HTR-8/SVneo (cell line): ENCODE measurements at places on chromosomes 2 and 18.

DNA sequence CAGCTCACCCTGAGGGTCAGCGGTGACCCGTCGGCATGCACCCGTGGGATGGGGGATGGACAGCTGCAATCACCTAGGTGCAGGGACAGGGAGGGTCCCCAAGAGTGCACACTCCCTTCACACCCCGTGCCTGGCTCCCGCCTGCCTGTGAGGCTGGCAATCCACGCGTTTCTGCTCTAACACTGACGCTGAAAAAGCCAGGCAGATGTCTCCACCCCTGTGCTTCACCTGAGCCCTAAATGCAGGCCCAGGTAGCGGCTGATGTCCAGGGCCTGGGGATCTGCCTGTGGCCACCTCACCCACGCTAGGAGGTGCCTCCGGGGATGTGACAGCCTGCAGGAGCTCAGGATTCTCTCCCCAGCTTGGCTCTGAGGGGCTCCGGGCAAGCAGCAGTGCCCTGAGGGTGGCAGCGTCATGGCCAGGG lies 212.0 kb upstream of the SALL3 start:
- DNase-seq = no peak

DNA sequence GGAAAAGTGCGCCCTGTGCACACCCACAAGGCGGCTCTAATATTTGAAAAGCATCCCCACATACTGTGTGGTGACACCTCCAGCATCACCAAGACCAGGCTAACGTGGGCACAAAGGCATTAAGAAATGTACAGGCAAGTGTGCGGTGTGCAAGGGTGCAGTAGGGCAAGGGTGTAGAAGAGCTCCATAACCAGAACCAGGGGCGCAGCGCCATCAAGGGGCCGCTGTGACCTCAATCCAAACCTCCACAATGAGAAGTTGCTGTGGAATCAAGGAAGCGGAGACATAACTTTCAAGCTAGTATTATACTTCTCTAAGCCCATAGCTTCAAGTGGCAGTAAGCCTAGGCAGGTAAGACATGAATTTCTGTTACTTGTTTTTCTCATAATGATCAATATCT lies 13.0 kb downstream of the L3MBTL4 start:
- no peak for DNase-seq

DNA sequence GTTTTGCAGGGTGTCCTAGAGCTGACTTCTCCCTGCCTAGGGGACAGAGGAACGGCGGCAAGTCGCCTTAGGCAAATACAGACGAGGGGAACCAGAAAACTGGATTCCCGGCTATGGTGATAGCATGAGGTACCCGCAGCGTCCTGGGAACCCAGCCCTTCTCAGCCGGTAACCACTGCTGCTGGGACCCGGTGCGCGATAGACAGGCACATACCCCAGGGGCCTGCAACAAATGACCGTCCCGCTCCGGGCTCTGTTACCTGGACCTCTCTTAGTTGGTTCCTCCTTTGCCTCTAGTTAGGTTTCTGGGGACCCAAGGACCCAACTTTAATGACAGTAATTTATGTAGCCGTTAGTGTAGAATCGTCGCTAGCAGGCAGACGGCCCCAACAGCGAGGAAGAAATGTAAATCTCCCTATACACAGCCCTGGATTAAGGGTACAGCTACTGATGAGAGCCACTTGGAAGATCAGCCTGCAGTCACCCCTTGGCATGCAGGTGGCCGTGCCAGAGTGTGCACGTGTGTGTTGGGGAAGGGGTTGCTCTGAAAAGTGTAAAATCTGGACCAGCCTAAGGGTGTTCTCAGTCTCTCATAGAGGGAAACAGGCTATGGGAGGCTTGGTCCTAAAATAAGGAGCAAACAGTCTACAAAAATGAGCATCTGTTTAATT lies 819 bp upstream of the SERPINE2 start:
- no peak for DNase-seq

DNA sequence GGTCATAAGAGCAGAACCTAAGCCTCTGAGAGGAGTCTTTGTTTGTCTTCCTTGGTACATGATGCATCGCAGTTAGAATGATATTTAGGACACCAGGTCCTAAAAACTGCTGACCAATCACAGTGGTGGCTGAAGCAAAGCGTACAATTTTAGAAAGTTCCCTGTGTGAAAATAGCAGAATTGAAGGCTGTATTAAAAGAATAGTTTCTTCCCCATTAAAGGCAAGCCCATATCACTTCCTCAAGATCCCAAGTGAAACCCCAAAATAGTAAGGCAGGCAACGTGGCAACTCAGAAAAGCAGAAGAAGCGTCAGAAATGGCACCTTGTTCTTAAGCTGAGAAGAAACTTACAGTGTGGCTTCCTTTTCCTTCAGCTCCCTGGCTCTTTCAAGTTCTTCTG lies 154.8 kb upstream of the PGAP1 start:
- no peak for DNase-seq

- DNase-seq = no peak
Observed at GRCh38 chr2:127118038-127118437, 11.1 kb upstream of the BIN1 start.

DNA sequence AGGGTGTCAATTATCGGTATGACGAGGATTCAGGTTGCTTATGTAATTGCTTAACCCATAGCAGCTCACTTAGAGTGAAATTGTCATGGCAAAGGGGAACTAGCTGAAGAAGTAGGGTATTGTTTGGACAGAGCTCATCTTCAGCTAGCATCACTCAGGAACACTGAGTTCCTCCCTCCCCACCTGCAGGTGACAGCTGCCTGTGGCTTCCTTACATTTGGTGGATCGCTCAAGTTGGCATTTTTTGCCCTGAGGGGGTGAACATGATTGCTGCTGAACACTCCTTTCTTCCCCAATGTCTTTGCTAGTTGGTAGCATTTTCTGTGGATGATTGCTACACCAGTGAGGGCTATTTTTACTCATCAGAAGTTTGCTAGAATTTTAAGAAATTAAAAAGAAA lies 86.7 kb upstream of the THUMPD2 start:
- DNase-seq = no peak

DNA sequence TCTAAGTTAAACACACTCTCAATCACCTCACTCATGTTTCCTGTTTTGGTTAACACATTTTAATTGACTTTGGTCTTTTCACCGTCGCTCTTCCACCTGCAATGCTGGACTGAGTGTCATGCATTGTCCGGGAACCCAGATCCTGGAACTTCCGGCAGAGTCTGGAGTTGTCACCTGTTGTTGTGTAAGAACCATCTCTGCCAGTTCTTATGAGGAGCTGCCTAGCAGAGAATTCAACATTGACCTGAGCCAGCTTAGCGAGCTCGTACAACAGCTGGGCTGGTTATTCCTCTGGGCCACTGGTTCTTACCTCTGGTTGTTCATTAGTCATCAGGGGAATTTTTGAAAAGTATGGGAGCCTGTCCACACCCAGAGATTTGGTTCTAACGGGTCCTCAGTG lies 75.7 kb downstream of the BCL2L11 start:
- no peak for DNase-seq

GRCh38 chr18:9182852-9183399 lies 46.3 kb downstream of the ANKRD12 start:
- no peak for DNase-seq

DNA sequence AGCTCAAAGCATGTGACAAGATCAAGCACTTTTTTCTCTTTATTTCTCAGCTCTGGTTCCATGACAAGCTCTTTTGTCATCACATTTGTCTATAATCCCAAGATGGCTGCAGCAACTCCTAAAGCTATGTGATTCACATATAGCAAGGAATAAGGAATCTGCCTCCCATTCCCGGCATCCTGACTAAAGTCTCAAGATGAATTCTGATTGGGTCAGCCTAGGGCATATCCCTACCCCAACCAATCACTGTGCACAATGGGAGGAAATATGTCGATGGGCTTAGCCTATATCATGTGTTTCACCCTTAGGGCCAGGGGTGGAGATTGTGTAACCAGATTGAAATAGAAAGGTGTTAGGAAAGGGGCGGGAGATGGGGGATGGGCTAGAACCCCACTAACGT lies 23.1 kb upstream of the COLEC12 start:
- no peak for DNase-seq

DNA sequence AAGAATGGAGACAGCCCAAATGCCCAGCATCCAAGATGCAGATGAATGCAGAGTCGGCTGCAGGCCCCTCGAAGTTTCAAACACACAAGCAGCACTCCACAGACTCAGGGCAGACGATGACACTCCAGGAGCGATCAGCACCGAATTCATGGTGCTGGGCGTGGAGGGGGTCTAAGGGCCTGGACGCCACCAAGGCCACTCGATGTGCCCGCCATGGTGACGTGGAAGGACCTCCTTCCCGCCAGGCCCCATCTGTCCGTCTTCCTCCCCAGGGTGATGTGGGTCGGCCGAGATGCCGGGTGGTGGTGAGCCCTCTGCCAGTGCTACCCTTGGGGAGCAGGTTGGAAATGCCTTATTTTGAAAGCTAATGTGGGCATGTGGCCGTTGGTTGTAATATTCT lies 9.4 kb downstream of the KIF1A start:
- no peak for DNase-seq

- no peak for DNase-seq
Observed at GRCh38 chr2:105034170-105034569, 3.7 kb upstream of the MRPS9 start.

GRCh38 chr2:117948615-117949014 lies 65.3 kb downstream of the CCDC93 start:
- no peak for DNase-seq

DNA sequence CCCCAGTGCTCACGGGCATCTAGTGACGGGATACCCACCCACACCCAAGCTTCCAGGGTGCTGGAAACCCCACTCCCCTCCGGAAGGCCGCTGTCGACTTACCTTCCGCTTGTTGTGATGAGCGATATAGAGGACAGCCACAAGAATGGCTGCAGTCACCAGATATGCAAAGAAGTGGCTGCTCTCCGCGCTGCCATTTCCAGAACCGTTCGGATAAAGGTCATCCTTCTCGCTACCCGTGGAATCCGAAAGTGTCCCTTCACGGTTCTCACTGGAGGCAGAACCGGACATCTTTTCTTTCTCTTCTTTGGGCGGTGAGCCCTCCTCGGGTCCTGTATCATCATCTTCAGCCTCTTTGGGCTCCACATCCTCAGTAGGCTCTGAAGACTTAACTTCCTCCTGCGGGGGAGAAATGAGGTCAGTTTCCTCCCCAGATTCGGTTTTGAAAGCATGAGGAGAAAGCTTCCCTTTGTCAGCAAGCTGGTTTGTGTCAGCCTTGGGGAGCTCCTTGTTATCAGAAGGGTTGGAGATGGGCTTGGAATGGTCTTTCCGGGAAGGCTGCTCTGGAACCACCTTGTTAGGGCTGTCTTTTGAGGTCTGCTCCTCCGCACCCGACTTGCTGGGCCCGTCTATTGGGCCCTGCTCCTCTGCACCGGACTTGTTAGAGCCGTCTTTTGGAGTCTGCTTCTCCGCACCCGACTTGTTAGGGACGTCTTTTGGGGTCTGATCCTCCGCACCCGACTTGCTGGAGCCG lies 1.2 kb downstream of the TGOLN2 start:
- DNase-seq = no peak

GRCh38 chr18:79770826-79771225 lies 26.9 kb upstream of the KCNG2 start:
- no peak for DNase-seq
